ENCODE measurements at places on chromosomes 5 and 9.

DNA sequence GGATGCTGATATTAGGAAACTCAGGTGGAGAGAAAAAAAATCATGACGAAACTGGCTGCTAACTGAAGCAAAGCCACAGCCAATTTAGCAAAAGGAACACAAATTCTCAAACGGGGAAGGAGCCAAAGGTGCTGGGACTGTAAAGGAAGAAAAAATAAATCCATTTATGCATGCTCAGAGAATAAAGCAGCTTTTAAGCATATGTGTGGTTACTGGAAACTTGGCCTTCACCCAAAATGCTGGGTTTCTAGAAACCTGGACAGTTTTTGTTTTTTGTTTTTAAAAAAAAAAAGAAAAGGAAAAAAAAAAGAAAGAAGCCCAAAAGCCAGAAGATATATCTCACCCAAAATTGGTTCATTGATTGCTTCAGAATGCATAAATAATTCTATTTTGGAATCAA is 8.0 kb downstream of the WHRN start:
- DNase-seq: no peak

DNA sequence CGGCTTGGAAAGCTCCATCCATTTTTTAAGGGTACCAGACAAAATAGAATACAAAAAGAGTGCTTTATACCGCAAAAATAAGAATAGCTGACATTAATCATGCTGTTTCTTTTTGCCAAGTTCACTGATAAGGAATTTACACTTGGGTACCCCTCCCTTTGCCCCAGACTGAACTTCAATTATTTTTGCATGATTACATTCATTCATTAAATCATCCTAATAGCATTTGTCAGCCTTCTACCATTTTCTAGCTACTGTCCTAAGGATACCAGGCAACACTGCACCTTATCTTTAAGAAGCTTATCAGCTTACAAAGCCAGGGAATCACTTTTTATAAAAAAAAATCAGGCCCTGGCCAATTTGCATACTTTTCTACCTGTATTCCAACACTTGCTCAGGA is 48.4 kb downstream of the YIPF5 start:
- no peak for DNase-seq

DNA sequence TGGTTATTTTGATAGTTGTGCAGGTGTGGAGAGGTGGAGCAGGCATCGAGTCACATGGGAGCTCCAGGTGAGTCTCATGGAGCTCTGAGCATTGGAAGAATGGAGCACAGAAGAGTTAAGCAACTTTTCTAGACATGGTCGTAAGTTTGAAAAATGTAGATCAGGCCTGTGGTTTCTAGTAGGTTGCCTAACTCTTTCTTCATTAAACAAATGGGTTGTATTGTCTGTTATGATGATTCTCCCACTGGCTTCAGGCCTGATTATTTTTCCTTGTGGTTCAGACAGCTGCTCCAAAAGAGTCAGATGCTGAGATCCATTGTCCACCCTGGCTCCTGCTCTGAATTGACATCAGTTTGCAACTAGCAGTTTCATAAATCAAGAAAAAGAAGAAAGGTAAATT is 80.3 kb upstream of the RPS23 start:
- DNase-seq: no peak

- no peak for DNase-seq
Observed at GRCh38 chr9:81915801-81916505, 12.3 kb upstream of the SPATA31D4 start.

Data from activated CD8-positive, alpha-beta memory T cell treated with anti-CD3 and anti-CD28 coated beads, Interleukin-2, amount 10 ng/mL, durations not matched to agents 7 days and 5 days (primary cell).